ENCODE measurements at places on chromosomes 11 and 22. TPM values are rescaled to one million over a fixed set of nuclear protein-coding genes. Genes with fewer than 3 reads are reported as not detected.

GRCh38 chr11:61908730-61909316 is 8.5 kb downstream of the RAB3IL1 start:
- no peaks in the 10 kb centered on the region for H3K36me3 ChIP-seq
- H3K4me3 ChIP-seq = no peak overlapping the region
- peak; percentile 54 for DNase-seq
- peaks cover 15% of the 10 kb centered on the region for H3K4me1 ChIP-seq
- no peaks in the 10 kb centered on the region for H3K27me3 ChIP-seq

DNA sequence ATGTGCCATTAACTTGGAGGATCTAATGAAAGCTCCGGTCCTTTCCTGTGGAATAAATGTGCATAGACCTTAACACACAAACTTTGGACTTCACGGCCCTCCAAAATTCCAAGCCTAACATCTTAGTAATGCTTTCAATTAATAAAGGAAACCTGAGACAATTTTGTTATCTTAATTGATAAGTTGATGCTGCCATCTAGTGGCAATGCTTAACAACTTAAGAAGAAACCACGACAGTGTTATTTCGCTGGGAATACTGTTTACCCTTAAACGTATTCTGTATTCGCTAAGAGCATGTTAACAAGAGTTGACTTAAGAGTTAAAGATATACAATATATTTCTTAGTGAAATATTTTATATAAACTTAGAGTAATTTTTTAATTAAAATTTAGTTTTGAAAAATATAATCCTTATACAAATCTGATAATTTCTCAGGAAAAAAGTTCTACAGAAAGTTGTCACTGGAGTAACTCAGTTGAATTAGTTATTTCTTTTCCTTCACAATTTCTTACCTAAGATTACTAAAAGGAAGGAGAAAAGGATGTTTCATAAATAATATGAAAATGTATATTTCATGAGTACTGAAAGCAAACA is 35.0 kb upstream of the OR9G4 start:
- H3K4me3 ChIP-seq = no peak overlapping the region
- H3K27me3 ChIP-seq = no peaks in the 10 kb centered on the region
- peak; percentile 82 for DNase-seq
- H3K36me3 ChIP-seq = no peaks in the 10 kb centered on the region
- H3K27ac ChIP-seq = no peak overlapping the region

GRCh38 chr22:46465345-46465720 is 72.1 kb downstream of the CELSR1 start:
- no peak for DNase-seq
- H3K27me3 ChIP-seq = no peaks in the 10 kb centered on the region
- no peak overlapping the region for H3K4me3 ChIP-seq
- no peaks in the 10 kb centered on the region for H3K4me1 ChIP-seq
- no peaks in the 10 kb centered on the region for H3K36me3 ChIP-seq

DNA sequence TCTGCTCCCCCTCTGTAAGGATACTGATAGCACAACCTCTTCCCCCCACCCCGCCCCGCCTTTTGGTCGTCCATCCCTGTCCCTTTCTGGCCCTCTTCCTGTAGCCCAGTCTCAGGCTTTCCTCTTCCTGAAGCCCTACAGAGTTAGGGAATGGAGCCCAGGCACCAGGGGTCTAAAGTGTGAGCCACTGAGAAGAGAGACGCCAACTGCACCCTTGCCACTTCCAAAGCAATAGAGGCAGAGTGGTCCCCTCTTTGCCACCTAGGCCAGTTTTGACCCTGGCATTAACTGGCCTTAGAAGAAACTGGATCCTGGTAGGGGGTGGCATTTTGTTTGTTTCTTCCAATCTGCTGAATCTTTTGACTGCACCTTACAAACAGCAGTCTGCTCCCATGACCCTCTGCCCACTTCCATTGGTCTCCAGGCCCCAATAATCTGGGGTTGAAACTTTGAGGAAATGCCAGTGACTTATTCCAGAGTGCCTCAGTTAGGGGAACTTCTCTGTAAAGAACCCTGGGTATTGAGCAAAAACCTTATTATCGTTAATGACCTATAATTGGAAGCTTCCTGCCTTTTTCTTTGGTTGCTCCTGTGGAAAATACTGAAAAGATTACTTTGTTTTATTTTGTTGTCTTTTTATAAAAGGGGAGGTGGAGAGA is 9.7 kb upstream of the GRK2 start:
- H3K27ac ChIP-seq = no peak overlapping the region
- H3K4me1 ChIP-seq = peaks cover 7% of the 10 kb centered on the region
- no peak overlapping the region for H3K4me3 ChIP-seq
- no peaks in the 10 kb centered on the region for H3K36me3 ChIP-seq
- DNase-seq = no peak

FUT4 gene
- 5.9 TPM for polyA plus RNA-seq

- no peaks in the 10 kb centered on the region for H3K36me3 ChIP-seq
- no peaks in the 10 kb centered on the region for H3K27me3 ChIP-seq
- peaks cover 9% of the 10 kb centered on the region for H3K4me1 ChIP-seq
- H3K4me3 ChIP-seq = no peak overlapping the region
Observed at GRCh38 chr11:74720596-74721478, 10.4 kb downstream of the CHRDL2 start.

TSSK2 gene
- polyA plus RNA-seq = not detected

- no peaks in the 10 kb centered on the region for H3K27me3 ChIP-seq
- H3K4me3 ChIP-seq = no peak overlapping the region
- no peaks in the 10 kb centered on the region for H3K36me3 ChIP-seq
- H3K4me1 ChIP-seq = peaks cover 8% of the 10 kb centered on the region
Observed at GRCh38 chr11:26905368-26905767, 88.5 kb upstream of the FIBIN start.

DNA sequence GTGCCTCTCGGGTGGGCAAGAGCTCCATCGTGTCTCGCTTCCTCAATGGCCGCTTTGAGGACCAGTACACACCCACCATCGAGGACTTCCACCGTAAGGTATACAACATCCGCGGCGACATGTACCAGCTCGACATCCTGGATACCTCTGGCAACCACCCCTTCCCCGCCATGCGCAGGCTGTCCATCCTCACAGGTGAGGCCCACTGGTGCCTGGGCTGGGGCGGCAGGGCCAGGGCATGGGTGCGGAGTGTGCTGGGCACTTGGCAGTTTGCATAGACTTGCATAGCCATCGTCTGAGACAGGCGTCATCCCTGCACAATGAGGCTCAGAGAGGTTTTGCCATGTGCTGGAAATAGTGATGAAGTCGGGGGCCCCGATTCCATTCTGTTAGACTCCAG is 6.3 kb downstream of the RASD2 start:
- peaks cover 30% of the 10 kb centered on the region for H3K27me3 ChIP-seq
- no peak for DNase-seq
- no peak overlapping the region for H3K4me3 ChIP-seq
- H3K4me1 ChIP-seq = no peaks in the 10 kb centered on the region

- H3K27me3 ChIP-seq = no peaks in the 10 kb centered on the region
- H3K4me1 ChIP-seq = peaks cover under 1% of the 10 kb centered on the region
- no peaks in the 10 kb centered on the region for H3K36me3 ChIP-seq
- no peak overlapping the region for H3K27ac ChIP-seq
- H3K4me3 ChIP-seq = no peak overlapping the region
Observed at GRCh38 chr11:74282914-74283371, 28.5 kb downstream of the P4HA3 start.

OR4A47 gene
- not detected for polyA plus RNA-seq

DNA sequence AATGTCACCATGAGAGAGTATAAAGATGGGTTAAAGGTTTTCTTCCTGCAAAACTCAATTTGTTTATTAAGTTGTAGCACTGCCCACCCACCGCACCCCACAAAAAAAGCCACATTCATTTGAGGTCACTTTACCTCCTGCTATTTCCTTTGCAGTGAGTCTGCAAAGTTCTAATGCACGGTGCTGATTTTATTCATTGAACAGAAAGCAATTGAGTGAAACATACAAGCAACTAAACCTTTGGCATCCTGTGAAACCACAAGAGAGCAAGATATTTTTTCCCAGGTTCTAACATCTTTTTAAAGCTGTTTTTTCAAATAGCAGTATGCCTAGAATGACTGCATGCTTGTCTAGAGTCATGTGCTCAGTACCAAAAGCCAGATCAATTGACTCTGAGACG is 39.0 kb downstream of the RRAS2 start:
- no peaks in the 10 kb centered on the region for H3K27me3 ChIP-seq
- no peak overlapping the region for H3K27ac ChIP-seq
- no peaks in the 10 kb centered on the region for H3K36me3 ChIP-seq

ZNF202 gene
- 8.4 TPM for polyA plus RNA-seq

DNA sequence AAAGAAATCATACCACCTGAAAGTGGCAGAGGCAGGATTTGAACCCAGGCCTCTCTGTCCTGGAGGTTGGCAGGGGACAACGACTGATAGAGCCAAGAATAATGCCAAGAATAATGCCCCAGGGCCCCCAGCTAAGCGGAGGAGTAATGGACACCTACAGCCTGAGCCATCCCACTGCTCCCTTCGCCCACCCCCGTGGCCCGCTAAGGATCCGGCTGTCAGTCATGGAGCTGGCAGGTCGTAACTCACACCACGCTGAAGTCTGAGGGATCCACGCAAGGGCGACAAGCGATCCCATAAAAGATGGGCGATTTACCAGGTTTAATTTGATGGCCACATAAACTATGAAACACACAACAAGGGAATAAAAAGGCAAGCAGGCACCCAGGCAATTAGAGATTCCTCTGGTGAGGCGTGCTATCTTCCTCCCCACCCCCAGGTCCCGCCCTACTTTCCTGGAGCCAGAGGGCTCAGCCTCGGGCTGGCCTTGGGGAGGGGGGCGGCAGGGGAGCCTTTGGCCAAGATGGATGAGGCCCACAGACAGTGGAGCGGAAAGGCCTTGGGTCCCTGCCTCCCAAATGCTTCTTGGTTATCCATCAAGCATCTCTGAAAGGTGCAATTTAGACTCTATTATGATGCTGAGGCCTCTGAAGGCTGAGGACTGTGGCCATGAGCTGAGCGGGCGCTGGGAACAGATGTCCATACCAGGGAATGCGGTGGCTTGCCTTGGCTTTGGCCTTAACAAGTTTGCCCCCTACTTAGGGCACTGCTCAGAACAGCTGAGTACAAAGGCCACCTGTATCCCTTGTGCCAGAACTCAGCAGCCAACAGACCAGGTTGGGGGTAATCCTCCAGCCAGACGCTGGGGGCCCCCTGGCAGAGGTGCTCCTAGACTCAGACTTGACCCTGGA is 55.2 kb downstream of the MACROD1 start:
- no peaks in the 10 kb centered on the region for H3K36me3 ChIP-seq
- no peaks in the 10 kb centered on the region for H3K27me3 ChIP-seq
- no peak for DNase-seq
- no peak overlapping the region for H3K27ac ChIP-seq
- H3K4me3 ChIP-seq = no peak overlapping the region

- H3K27ac ChIP-seq = no peak overlapping the region
- H3K27me3 ChIP-seq = no peaks in the 10 kb centered on the region
- DNase-seq = no peak
- H3K4me1 ChIP-seq = peaks cover 16% of the 10 kb centered on the region
- no peaks in the 10 kb centered on the region for H3K36me3 ChIP-seq
- no peak overlapping the region for H3K4me3 ChIP-seq
Observed at GRCh38 chr22:37232140-37232998, 11.7 kb downstream of the RAC2 start.
